Right atrium auricular region (tissue), 2 donors: ENCODE measurements at places on chromosomes 2 and 18. TPM values are rescaled to one million over a fixed set of nuclear protein-coding genes. Genes with fewer than 3 reads are reported as not detected.

- H3K4me1 ChIP-seq, result no peaks in the 10 kb centered on the region
- no peak for DNase-seq
- H3K36me3 ChIP-seq, result no peaks in the 10 kb centered on the region
These were observed 2.8 kb downstream of the TRPM8 start for GRCh38 chr2:233919938-233920337.

DNA sequence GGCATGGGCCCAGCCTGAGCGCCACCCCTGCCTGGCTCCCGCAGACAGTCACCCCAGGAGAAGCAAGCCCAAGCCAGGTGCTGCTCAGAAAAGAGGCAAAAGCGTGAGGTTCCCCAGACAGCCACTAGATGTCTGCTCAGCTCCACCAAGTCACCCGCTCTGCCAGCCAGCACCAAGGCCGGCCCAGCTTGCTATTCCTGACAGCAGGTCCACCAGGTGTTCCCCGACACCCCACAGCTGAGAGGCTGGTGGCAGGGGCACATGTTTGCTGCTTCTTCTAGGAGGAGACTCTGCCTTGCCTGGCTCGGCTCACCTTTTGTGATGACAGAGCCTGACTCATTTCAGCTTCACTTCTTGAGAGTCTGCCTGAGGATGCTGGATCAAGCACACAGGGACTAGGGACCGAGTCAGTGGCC lies 206.7 kb downstream of the MGAT5 start:
- no peak overlapping the region for H3K4me3 ChIP-seq
- DNase-seq, result no peak
- H3K36me3 ChIP-seq, result no peaks in the 10 kb centered on the region

DNA sequence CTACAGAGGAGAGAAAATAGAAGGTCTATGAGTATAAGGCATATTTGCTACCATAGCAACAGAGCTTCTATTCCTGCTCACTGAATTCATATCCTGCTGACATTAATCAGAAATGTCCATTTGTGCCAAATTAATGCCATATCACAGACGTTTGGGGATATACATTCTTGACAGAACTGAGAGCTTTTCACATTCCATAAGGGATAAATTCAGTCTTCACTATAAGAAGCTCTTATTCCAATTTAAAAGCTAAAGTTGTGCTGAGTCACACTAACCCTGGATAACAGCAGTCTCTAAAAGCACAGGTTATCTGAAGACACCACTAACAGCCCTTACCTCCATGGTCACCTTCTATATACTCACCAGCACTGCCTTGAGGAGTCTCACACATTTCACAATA lies 178.1 kb downstream of the RAB3GAP1 start:
- no peak overlapping the region for H3K4me3 ChIP-seq
- H3K4me1 ChIP-seq, result no peaks in the 10 kb centered on the region
- no peak for DNase-seq
- H3K27me3 ChIP-seq, result no peaks in the 10 kb centered on the region

GRCh38 chr18:58511897-58512581 lies 116.9 kb downstream of the ALPK2 start:
- no peaks in the 10 kb centered on the region for H3K27me3 ChIP-seq
- peaks cover 22% of the 10 kb centered on the region for H3K36me3 ChIP-seq
- no peaks in the 10 kb centered on the region for H3K4me1 ChIP-seq
- H3K27ac ChIP-seq, result no peak overlapping the region

GRCh38 chr2:127563458-127564428 lies 28.3 kb downstream of the MYO7B start:
- H3K27me3 ChIP-seq, result no peaks in the 10 kb centered on the region
- no peak overlapping the region for H3K4me3 ChIP-seq
- no peaks in the 10 kb centered on the region for H3K36me3 ChIP-seq
- DNase-seq, result peak; percentile 48

The SCN7A gene
- total RNA-seq, result 6.2 TPM

The CBLN2 gene
- total RNA-seq, result 1.3 TPM

The CENPA gene
- total RNA-seq, result 0.41 TPM
